CD4-positive, alpha-beta T cell treated with Interleukin-15 for 4 hours (primary cell): ENCODE measurements at places on chromosomes 4 and X.

- DNase-seq: no peak
Measured at GRCh38 chr4:120528428-120528827, 394.1 kb downstream of the PRDM5 start.

- DNase-seq: no peak
Measured at GRCh38 chr4:5952286-5952974, 59.5 kb upstream of the CRMP1 start.

DNA sequence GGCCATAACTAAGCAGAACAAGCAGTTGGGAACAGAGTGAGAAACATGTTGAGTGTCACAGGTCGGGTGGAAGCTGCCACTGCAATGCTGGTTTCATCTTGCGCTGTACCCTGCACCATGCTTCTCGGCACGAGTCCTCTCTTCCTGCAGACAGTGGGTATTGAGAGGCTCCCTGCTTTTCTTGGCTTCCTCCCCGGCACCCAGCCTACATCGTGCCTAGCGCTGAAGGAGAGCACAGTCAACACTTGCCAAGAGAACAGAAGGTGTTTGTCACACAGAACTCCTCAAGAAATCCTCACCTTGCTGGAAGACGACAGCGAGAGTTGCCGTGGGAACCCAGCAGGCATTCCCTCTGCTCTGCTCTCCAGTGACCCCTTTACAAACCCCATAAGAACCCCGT lies 53.6 kb downstream of the EVC2 start:
- no peak for DNase-seq

- DNase-seq: no peak
Measured at GRCh38 chrX:42778096-42778495, at the start of gene PPP1R2C. Gene PPP1R2C, minus strand, starts transcription at chrX:42778163. Its CDS starts 84 bp downstream, at chrX:42778079.

- no peak for DNase-seq
Measured at GRCh38 chr4:8370835-8371595, 69.5 kb downstream of the ACOX3 start.

- DNase-seq: no peak
Measured at GRCh38 chr4:110924761-110925160, 301.9 kb upstream of the PITX2 start.

- DNase-seq: no peak
Measured at GRCh38 chrX:150303386-150304097, 59.6 kb upstream of the MAMLD1 start.

GRCh38 chr4:65344278-65344825 lies 325.9 kb downstream of the EPHA5 start:
- no peak for DNase-seq

- DNase-seq: no peak
Measured at GRCh38 chr4:38621028-38621684, 42.8 kb upstream of the KLF3 start.
